ENCODE measurements at places on chromosomes 2 and 18.

GRCh38 chr18:78731398-78732032 lies 248.1 kb upstream of the SALL3 start:
- DNase-seq = no peak

DNA sequence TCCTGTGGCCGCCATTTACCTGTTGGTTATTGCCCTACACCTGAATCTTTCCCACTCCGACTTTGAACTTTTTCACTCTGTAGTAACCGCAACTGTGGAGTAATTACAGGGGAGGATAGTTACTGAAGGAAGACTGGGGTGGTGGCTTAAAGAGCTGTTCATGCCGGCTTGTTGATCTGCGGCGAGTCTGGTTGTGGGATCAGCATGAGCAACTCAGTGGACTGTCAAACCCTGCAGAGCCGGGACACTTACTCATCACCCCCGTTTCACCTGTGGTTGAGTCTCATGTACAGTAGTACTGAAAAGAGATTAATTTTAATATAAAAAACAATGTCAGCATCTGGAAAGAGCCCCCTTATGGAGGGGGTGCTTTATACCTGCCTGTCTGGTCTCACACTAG lies 2.1 kb downstream of the ASB1 start:
- no peak for DNase-seq

DNA sequence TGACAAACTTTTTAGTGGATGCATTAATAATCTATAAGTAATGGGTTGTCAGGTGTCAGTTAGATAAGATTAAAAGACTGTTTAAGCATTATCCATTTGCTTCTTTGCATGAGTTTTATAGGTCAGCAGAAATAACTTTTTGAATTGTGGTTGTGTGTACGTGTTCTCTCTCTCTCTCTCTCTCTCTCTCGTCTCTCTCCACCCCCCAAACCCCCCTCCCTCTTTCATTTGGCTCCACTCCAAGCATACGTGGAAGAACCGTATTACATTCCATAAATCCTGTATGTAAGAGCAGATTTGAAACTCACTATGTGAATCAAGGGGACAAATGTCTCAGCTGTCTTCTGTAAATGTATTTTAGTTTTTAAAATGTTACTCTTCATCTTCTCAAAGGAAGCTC lies 120.2 kb downstream of the MEIS1 start:
- no peak for DNase-seq

GRCh38 chr2:76268902-76269620 lies 558.3 kb upstream of the GCFC2 start:
- DNase-seq = no peak

GRCh38 chr2:191950132-191950874 lies 103.4 kb upstream of the CAVIN2 start:
- DNase-seq = no peak

DNA sequence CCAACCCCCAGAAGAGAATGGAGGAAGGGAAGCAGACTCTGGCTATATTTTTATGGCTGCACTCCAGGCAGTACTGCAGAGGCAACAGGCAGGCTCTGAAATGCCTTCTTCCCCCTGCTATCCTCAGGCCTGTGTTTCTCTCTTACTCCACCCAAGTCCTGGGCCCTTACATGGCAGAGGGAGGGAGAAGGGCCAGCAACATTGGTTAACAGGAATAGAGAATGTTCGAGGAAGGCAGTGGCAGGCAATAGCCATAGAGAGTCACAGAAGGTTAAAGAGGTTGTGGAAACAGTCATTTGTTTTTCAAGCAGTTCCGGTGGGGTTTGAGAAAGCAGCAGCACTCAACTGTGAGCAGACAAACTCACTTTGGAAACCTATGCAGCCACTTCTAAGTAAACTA lies 15.1 kb upstream of the DARS1 start:
- no peak for DNase-seq

- no peak for DNase-seq
These were observed 96.6 kb downstream of the ALPK2 start for GRCh38 chr18:58532298-58532697.

DNA sequence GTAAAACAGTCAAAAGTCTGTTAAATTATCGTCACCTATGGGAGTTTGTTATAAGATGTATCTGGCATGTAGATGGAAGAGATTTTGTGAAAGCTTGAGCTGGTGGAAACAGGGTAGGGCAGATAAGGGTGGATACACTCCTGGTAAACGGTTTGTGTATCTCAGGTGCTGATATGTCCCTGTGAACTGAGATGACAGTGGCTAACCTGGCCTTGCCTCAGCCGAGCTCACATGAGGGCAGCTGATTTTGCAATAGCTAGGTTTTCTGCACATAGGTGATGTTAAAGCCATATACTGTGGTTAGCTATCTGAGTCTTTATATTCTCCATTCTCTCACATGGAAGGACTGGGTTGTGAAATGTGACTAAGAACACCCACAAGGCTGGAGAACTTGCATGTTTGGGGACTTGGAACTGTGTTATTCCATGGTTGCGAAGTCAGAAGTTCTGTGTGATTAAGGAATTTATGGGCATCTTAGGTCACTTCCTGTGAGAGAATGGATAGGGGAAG lies 205.1 kb downstream of the TPGS2 start:
- DNase-seq = no peak

- DNase-seq = no peak
These were observed 254.9 kb upstream of the SIX3 start for GRCh38 chr2:44686561-44686960.

DNA sequence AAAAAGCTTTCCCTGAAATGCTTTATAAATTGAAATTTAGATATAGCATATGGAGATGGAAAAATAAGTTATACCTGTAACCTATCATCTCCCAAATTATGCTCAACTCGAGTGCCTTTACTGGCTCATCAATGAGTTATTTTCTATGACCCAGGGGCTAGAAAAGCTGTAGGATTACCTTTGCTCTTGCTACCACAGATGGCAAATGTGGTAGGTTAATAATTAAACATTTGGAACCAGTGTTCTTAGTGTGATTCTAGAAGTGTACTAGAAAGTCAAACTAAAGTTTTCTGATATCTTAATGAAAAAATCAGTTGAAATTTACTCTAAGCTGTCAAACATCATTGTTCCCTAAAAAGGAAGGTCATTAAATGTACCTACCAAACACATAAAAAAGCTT lies 22.5 kb downstream of the ALS2 start:
- DNase-seq = no peak

DNA sequence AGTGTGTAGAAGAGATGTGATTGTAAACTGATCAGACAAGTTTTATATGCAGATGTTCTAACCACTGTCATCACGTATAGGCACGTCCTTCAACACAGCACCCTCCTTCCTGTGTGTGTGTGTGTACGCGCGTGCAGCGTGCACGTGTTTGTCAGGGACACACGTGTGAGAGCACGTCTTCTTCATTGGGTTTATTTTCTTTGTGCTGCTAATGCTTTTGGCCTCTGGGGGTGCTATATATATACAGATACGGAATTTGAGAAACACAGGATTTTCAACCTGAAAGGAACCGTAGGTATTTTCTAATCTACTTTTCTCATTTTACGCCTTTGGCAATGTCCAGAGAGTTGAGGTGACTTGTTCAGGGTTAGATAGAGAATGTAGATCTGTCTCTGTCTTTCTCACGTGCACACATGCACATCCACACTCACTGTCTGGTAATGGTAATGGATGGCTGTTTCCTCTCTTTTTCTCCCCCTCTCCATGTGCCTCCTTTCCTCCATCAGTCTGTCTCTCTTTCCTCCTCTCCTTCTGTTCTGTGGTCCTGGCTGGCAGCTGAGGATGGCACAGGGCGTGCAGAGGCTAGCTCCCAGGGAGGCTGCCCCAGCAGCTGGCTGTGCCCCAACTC lies 13.4 kb upstream of the CELF4 start:
- DNase-seq = peak; percentile 38

- DNase-seq = no peak
These were observed 255.9 kb upstream of the SPRED2 start for GRCh38 chr2:65688141-65688886.

DNA sequence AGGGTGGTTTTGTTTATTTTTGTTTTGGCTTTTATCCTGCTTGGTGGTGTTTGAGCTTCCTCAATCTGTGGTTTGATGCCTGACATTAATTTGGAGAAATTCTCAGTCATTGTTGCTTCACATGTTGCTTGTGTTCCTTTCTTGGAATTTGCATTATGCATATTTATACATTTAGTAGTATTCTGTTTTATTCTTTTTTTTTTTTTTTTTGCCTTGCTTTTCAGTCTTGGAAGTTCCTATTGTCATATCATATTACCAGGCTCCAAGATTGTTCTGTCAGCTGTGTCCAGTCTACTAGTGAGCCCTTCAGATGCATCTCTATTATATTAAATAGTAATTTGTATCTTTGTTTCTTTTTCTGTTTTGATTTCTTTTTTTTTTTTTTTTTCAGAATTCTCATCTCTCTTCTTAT lies 77.0 kb downstream of the EPC2 start:
- no peak for DNase-seq

DNA sequence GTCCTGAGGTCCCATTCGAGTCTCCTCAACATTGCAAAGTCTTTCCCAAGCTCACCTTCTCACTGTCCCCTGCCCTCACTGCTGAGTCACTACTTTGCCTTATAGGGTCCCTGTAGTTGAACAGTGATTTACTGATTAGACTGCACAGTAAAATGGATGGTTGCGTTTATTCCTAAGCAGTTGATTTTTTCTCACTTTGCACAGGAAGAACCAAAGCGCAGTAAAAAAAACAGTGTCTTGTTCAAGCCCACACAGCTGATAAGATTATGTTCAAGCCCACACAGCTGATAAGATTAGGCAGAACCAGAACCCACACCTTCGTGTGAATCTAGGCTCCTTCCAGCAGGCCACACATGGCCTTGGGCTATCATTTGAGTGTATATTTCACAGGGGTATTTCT lies 215.3 kb upstream of the COPS8 start:
- no peak for DNase-seq

DNA sequence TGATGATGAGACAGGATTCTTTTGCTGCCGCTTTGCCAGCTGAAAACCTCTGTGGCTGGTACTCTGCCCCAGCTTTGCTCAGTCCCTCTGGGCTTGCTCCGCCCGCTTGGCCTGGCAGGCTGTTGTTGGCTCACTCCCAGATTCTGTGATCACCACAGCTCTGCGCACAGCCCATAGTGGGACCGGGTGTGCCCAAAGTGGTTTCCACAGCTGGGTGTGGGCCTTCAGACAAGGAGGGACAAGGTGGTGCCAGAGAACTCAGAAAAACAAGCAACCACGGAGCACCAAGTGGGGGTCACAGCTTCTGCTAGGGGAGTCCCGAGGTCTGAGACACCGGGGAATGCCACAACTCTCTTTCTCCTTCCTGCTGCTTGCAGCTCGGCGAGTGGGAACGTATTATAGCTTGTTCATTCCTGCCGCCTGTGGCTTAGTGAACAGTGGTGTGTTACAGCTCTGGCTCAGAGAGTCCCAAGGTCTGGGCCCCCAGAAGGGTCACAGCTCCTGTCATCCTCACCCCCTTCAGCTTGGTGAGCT lies 9.2 kb upstream of the KYNU start:
- no peak for DNase-seq

GRCh38 chr2:196990788-196991461 lies 64.4 kb upstream of the PGAP1 start:
- DNase-seq = no peak

GRCh38 chr2:1840046-1840445 lies 95.7 kb upstream of the PXDN start:
- no peak for DNase-seq

- no peak for DNase-seq
These were observed 113.1 kb downstream of the GATA6 start for GRCh38 chr18:22282311-22283115.

DNA sequence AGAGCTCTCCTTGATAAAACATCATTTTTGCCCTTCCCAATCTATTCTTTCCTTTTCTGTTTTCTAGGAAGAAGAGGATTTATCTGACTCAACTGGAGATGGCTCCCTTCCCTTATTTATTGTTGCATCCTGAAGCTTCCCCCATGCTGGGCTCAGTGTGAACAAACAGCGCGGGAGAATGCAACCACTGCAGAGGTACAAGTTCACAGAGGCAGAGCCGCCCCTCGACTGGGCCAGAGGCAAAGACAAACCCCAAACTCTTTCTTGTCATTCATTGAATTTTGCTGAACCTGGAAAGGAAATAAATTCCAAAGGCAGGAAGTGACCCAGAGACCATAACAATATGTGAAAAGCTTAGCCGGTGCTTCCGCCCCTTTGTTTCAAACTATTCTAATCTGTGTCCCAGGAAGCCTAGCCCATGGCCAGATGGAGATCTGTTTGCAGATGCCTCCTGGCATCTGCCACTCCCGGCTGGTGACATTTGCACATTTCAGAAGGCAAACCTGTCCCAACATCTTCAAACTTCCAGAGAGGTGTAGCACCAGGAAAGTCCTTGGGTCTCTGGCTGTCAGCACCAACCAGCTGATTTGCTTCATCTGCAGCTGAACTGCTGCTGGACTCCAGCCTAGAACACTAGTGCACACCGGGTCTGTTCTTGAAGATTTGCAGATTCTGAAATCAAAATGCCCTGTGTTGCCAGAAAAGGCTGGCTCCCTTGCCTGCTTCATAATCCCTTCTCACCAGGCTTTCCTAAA lies 79.4 kb upstream of the MAP4K3 start:
- DNase-seq = no peak

- no peak for DNase-seq
These were observed 360.3 kb downstream of the IRS1 start for GRCh38 chr2:226439337-226439736.

DNA sequence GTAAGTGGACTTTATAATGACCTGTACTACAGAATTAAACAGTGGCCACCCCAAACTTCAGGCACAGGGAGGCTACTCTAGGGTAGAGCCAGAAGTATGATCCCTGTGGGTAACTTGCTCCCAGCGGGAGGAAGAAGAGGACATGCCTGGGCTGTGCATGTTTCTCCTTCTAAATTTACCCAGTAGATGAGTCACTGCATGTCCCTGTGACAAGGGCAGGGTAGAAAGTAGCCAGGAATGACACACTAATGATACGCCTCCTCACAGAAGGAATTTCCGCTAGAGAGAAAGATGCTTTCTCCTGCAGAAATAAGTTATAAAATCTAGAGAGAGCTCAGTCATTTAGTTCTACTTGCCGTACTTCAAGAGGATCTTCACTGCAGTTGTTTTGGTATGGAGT lies 7.5 kb downstream of the ACYP2 start:
- no peak for DNase-seq

- no peak for DNase-seq
These were observed 1.3 kb downstream of the DUSP2 start for GRCh38 chr2:96143848-96144480.

Data from NCI-H1436 (cell line).